Posterior vena cava (tissue), 2 donors: ENCODE measurements at places on chromosomes 6 and 20. TPM values are rescaled to one million over a fixed set of nuclear protein-coding genes. Genes with fewer than 3 reads are reported as not detected.

Gene C6orf163
- 2.7 TPM for total RNA-seq

- no peak for DNase-seq
Measured at GRCh38 chr20:10705801-10706459, 32.1 kb upstream of the JAG1 start.

Gene DYNLT2
- total RNA-seq, result 1.1 TPM

GRCh38 chr6:148577687-148578488 is 168.9 kb upstream of the UST start:
- peak; percentile 92 for DNase-seq

Gene SNRNP48
- 10.0 TPM for total RNA-seq

Gene ZNF341
- total RNA-seq, result 2.0 TPM

Gene WFDC2
- total RNA-seq, result 57.7 TPM

DNA sequence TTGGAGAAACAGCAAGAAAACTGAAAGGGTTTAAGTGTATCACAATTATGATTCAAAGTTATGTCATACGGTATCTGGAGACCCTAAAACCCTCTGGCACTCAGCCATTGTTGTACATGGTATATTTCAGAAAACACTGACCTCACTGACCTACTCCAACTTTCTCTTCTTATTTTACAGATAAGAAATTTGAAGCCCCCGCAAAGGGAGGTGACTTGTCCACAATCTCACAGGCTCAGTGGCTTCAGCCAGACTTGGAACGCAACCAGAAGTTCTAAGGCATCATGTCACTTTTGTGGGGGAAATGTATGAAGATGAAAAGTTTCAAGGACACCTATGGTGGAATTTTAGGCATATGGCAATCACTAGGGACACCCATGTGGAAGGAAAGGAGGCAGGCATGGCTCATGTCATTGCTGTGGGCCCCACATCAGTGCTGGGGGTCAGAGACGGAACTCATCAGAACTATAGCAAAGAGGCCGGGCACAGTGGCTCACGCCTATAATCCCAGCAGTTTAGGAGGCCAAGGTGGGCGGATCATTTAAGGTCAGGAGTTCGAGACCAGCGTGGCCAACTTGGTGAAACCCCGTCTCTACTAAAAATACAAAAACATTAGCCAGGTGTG is 5.2 kb upstream of the TRIB3 start:
- DNase-seq, result no peak

Gene ENPP5
- total RNA-seq, result 0.71 TPM

- DNase-seq, result no peak
Measured at GRCh38 chr6:25004357-25004756, 68.6 kb upstream of the RIPOR2 start.
